ENCODE measurements at places on chromosomes 11 and 22.

DNA sequence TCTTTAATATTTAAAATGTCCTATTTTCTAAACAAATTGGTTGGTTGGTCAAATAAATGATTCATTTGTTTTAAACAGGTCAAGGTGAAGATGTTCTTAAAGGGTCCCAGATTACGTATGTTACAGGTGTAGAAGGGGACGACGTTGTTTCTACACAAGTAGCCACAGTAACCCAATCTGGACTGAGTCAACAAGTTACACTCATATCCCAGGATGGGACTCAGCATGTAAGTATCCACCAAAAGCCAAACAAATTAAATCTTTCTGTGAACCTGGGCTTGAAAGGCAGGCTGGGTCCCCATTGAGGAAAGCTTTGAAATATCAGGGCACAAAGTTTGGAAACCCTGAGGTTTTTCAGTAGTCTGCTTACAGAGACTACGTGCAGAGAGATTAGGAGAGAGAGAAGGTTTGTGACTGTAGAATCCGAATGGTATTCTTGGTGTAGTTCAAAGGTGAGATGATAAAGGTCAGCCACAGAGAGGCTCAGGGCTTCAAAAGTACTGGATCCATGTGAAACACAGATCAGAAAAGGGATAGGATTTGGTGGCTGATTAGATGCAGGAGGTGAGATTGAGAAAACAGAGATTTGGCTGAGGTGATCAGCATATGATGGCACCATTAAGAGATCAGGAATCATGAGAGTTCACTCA is 51.7 kb downstream of the ZNF143 start:
- DNase-seq, result no peak

DNA sequence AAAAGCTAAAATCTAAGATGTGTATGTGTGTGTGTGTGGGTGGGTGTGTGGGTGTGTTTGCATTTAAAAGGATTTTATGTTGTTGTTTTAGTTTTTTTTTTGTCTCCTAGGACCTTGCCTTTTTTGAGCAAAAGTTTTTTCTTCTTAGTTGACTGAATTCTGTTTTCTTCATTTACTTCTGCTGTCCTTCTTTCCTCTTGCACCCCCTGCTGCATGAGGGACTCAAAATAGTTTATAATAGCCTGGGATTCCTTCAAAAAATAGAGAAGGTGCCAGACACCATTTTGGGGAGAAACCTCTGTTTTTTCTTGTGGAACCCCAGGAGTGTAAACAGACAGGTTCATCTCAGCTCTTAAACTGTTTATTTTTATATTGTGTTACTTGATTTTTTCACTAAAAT is 817.7 kb downstream of the TBC1D22A start:
- no peak for DNase-seq

DNA sequence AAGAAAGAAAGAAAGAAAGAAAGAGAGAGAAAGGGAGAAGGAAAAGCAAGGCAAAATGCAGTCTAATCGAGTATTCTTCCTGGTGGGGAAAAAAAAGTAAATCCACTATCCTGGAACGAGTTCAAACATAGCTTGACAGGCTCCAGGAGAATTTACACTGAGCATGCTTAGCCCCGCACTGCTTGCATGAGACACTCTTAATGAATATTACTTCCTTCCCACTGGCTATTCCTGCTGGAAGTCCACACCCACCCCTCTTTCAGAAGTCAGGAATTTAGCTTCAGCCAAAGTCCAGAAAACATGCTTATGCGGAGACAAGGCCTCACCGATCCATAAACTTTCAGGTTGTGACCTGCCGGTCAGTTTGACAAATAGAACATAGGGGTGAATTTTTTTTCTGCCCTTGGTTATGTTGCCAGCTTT is 251.8 kb upstream of the BLID start:
- peak; percentile 15 for DNase-seq

GRCh38 chr22:37519268-37520195 is at the start of gene CARD10:
Gene CARD10 (minus strand): TSS chr22:37519415. CDS start chr22:37519200, 215 bp downstream.
- DNase-seq, result no peak

DNA sequence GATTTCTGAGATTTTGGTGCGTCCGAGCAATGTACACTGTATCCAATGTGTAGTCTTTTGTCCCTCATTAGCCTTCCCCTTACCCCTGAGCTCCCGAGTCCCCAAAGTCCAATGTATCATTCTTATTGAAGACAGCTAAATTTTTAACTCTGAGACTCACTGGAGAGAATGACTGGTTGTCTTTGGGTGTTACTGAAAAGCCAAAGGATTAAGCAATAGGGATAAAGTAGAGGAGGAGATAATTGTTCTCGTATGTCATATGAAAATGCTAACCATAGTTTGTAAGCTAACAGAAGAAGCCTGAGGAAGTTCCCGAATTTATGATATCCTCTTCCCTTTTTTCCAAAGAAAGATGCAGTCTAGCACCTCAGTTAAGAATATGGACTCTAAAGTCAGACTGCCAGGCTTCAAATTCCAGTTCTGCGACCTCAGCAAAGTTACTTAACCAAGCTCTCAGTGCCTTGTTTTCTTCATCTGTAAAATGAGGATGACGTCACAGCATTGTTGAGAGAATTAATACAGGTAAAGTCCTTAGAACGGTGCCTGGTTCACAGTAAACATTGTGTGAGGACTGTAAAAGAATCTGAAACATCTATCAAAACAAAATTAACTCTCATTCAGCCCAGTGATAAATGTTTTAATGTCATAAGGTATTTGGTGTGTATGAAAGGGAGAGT is 1.6 kb upstream of the MSANTD2 start:
- DNase-seq, result no peak

GRCh38 chr22:29030618-29031226 is 30.9 kb downstream of the C22orf31 start:
- DNase-seq, result peak; percentile 81

DNA sequence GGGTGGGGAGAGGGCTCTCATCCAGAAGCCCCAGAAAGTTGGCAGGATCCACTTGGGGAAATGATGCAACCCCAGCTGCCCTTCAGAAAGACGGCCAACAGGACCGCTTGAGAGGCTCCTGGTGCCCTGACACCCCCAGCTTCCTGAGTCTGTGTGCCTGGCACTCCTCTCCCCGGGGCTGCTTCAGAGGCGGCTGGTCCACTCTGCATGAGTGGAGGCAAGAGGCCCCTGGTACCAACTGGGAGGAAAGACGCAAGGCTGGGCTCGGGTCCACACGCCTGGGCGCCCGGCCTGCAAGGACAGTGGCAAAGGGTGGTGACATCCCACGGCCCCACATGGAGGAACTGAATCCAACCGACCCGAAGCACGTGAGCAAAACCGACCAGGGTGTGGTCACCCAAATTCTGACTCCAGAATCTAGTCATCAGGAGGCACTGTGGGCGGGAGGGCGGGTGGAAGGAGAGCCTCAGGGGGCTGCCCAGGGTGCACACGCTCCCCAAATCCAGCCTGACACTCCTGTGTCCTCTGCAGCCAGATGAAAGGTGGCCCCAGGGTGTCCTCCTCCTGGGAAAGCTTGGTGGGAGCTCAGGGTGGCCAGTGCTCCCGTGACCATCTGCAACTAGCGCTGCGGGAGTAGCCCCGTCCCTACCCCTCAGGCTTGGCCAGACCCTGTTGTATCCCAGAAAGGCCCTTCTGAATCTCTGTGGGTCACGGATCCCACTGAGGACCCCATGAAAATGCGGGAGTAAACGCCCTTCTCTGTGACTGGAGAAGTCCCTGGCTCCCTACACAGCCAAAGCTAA is 3.7 kb downstream of the RNH1 start:
- no peak for DNase-seq
